Renal cortex interstitium (tissue), 15 donors: ENCODE measurements at places on chromosomes 5 and 9. TPM values are rescaled to one million over a fixed set of nuclear protein-coding genes. Genes with fewer than 3 reads are reported as not detected.

The ENHO gene
- polyA plus RNA-seq = 1.7 TPM

The CCDC112 gene
- polyA plus RNA-seq = 15.3 TPM

- DNase-seq = no peak
These were observed 4.3 kb upstream of the ITGA1 start for GRCh38 chr5:52783226-52783959.

The NR5A1 gene
- polyA plus RNA-seq = 0.06 TPM

- DNase-seq = no peak
These were observed 12.7 kb downstream of the C9orf153 start for GRCh38 chr9:86246752-86247161.

The EIF4EBP3 gene
- polyA plus RNA-seq = 14.9 TPM

GRCh38 chr9:19934301-19934871 lies 145.5 kb upstream of the SLC24A2 start:
- DNase-seq = no peak

- no peak for DNase-seq
These were observed 109.1 kb downstream of the CDH10 start for GRCh38 chr5:24535646-24536045.

DNA sequence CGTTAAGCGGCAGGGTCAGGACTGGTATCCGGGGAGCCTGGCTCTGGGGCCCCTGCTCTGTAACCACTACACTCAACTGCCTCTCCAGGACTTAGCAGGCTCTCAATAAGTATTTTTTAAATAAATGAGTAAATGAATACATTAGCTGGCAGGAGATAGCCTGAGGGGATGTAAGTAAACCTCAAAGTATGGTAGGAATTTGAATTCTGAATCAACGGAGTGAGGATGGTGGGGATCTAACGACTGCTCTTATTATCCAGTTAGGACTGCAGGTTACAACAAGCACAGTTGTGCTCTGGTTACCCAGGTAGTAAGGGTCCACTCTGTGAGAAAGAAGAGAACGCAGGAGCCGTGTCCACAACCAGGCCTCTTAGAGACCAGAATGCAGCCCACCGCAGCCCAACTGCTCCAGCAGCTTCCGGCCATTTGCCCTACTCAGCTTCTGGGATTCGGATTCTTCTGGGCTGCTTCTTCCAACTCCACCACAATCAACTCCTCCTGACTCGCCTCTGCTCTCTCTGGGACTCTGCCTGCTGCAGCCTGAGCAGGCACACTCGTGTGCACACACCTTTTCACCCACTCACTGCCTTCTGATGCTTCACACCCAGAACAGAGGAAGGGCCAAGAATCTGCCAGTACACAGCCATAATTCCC lies 52.6 kb downstream of the MED27 start:
- DNase-seq = no peak

The ASB6 gene
- 19.4 TPM for polyA plus RNA-seq

The ZDHHC11B gene
- 8.6 TPM for polyA plus RNA-seq

The ANKRD18A gene
- polyA plus RNA-seq = 3.9 TPM

DNA sequence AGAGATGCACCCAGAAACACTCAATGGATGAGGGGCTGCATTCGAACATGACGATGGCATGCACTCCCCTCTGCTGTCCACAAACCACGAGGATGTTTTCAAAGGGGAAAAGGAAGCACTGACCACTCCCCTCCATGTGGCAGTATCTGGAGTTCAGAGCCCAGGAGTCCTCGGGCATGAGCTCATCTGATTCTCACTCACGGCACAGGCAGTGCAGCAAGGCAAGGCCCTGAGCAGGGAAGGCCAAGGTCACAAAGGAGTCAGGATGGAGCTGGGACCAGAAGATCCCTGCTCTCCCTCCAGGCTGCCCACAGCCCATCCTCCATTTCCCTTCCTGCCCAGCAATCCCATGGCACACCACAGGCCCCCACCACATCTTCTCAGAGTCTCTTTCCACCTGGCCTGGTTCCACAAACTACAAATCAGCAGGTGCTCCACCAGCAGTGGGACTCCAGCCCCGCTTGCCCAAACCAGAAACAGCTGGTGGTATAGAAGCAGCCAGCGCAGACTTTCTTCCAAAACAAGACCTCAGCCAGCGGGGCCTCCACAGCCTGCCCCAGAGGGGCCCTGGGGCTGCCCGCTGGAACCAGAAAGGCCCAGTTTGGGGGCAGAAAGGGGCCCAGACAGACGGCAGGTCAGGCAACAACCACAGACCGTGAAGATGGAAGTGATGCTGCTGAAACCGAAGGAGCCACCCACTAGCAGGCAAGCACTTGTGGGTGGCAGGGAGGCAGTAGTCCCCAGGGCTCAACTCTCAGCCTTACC lies 12.2 kb downstream of the TNIP1 start:
- no peak for DNase-seq

The BTNL3 gene
- 0.20 TPM for polyA plus RNA-seq

The ELL2 gene
- 17.0 TPM for polyA plus RNA-seq

The PTGER4 gene
- polyA plus RNA-seq = 10.8 TPM

The GFRA3 gene
- polyA plus RNA-seq = 3.4 TPM

DNA sequence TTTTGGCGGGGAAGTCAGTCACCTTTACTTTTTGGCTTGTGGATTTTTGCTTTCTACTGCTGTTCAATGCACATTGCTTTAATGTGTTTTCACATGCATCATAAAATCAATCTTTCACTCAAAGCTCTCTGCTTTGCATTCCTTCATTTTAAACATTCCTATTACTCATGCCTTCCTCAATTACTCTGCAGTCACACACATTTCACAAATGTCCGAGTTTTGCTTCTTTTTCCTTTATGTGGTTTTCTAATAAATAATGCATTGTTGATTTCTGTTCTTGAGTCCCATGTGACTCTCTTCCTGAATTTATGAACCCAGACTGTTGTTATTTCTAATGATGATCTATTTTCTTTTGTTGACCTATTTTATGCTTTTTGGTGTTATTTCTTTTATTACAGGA lies 82.3 kb upstream of the EPB41L4B start:
- no peak for DNase-seq

GRCh38 chr5:35313291-35313690 lies 83.0 kb upstream of the PRLR start:
- no peak for DNase-seq

DNA sequence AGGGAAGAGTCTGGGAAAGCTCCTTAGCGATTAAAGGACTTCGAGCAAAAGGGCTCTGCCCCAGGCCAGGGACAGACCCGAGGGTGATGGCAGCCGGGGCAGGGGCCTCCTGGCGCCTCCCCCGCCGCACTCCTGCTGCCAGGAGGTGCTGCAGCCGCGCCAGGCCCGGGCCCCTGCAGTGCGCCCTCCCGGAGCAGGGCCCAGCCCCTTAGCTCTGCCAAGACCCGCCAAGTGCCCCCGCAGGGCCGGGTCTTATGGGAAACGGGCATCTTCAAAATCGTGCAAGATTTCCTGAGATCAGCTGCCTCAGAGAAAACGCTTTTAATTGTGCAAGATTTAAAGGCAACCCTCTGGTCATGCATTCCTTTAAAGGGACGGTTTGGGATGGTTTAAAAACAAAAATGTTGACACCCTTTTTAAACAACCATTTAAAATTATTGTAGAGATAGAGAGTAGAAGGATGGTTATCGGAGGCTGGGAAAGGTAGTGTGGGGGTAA lies 52.4 kb downstream of the CDC14B start:
- DNase-seq = no peak

DNA sequence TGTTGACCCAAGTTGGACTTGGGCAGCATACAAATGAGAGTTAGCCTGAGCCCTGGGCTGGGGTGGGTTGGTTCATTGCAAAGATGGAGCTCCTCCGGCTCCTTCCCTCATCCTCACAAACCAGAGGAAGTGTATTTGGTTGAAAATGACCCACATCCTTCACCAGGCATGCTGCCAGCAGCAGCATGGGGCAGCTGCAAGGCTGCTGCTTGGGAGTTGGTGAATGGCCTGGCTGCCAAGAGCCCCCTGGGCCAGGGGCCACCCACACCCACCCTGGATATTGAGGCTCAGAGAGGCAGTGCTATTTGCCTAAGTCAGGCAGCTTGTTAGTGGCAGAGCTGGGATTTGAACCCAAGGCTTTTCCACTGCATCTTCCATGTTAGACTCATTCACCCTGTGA lies 29.5 kb downstream of the PPARGC1B start:
- no peak for DNase-seq

DNA sequence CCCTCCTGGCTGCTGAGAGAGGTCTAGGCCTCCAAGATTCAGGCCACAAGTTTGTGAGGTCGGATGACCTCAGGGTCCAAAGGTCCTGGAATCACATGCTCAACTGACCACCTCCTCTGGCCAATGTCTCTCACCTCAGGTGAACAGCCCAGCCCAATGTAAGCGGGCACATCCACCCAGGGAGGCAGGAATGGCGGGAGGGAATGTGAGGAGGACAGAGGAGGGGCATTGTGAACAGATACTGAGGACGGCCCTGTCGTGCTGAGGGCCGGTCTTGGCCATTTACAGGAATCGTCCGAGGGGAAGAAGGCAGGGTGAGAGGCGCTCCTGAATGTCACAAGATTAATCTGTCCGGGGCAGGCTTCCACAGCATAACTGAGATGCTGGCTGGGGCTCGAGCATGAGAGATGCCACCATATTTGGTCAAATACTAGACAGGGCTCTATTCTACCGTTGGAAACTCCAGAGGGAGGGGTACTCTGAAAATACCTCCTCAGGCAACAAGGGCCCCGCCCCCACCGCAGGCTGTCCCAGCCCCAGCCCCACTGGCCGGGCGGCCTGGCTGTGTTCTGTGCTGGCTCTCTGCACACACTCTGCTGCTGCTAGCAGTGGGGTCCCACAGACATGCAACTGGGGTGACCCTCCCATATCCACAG lies 1.5 kb upstream of the IL17B start:
- DNase-seq = no peak

The MAMDC2 gene
- 5.7 TPM for polyA plus RNA-seq

- DNase-seq = no peak
These were observed 198.7 kb downstream of the CHSY3 start for GRCh38 chr5:130102960-130103359.

DNA sequence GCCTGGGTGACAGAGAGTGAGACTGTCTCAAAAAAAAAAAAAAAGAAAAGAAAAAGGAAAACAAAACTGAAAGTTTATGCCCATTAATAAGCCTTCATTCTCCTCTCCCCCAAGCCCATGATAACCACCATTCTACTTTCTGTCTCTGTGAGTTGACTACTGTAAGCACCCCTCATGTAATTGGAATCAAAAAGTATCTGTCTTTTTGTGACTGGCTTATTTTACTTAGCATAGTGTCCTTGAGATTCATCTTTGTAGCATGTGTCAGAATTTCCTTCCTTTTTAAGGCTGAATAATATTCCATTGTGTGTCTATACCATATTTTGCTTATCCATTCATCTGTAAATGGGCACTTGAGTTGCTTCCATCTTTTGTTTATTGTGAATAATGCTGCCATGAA lies 14.0 kb upstream of the TMEM171 start:
- DNase-seq = no peak

DNA sequence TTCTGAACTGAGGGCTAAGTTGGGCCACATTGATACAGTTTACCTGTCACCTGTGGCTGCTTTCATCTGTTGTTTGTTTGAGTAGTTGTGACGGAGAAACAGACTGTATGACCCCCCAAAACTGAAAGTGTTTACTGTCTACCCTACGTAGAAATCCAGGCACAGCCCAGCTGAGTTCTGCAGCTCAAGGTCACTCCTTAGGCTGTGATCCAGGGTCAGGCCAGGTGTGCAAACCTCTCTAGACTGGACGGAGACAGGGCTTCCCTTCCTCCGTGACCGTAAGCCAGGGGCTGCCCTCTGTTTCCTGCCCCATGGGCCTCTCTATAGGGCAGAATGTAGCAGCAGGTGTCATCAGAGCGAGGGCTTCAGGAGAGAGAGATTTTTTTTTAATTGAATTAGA lies 207.9 kb upstream of the OTULINL start:
- DNase-seq = no peak

GRCh38 chr9:89505911-89506310 lies 8.0 kb upstream of the SEMA4D start:
- no peak for DNase-seq

DNA sequence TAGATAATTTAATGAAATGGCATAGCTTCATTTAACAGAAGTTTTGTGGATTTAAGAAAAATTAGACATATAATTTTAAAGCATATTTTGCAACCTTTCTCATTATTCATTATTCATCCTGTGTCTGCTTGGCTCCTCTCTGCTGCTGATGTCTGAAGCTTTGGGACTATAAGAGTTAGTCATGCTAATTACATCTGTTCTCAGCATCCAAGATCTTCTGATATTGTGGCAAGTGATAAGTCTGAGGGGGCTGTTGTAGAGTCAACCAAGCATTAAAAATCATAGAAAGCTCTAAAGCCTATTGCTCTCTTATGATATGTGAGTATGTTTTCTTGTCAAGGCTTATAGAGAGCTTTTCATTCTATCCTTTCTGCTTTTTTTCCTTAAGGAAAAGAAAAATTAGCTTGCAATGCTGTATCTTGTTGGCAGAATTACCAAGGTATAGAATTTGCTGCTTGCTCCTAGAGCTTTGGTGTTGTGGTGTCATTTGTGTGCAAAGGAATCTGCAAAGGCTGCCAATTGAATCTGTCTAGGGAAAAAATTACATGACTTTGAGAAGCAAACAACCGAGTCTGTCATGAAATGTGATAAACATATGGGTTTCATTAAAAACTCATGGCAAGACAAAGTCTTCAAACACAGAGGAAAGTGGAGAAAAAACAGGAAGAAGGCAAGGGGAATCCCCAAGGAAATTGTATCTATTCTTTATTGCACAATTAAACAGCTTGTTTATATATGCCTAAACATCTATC lies 156.1 kb upstream of the DAB2 start:
- DNase-seq = no peak

The HSPB3 gene
- polyA plus RNA-seq = 0.13 TPM

- DNase-seq = no peak
These were observed 31.4 kb upstream of the ANKH start for GRCh38 chr5:14902826-14903560.

The ABO gene
- polyA plus RNA-seq = 10.3 TPM

DNA sequence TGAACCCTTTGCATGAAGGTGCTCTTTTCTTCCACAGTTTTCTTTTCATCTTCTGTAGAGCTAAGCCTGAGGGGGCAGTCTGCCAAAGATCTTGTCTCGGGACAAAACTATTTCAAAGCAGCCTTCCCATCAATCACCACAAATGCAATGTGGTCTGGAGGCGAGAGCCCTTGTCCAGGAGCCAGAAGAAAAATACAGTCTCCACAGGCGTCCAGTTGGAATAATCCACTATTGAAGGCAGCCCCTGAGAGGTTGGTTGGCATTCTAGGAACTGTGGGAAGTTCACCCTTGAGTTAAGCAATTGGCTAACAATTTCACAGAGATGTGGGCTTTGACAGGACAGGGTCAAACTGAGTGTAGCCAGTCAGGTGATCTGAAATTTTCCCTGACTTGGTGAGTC lies 72.0 kb downstream of the SEMA6A start:
- DNase-seq = no peak

- no peak for DNase-seq
These were observed 13.1 kb downstream of the IL7R start for GRCh38 chr5:35869685-35870277.

The LRRC70 gene
- 5.9 TPM for polyA plus RNA-seq

The PFN3 gene
- 7.4 TPM for polyA plus RNA-seq
